ENCODE measurements at places on chromosomes 13 and 19. TPM values are rescaled to one million over a fixed set of nuclear protein-coding genes. Genes with fewer than 3 reads are reported as not detected.

- peak; percentile 88 for ATAC-seq
These were observed 362.6 kb downstream of the KLF5 start for GRCh38 chr13:73421310-73421912.

DNA sequence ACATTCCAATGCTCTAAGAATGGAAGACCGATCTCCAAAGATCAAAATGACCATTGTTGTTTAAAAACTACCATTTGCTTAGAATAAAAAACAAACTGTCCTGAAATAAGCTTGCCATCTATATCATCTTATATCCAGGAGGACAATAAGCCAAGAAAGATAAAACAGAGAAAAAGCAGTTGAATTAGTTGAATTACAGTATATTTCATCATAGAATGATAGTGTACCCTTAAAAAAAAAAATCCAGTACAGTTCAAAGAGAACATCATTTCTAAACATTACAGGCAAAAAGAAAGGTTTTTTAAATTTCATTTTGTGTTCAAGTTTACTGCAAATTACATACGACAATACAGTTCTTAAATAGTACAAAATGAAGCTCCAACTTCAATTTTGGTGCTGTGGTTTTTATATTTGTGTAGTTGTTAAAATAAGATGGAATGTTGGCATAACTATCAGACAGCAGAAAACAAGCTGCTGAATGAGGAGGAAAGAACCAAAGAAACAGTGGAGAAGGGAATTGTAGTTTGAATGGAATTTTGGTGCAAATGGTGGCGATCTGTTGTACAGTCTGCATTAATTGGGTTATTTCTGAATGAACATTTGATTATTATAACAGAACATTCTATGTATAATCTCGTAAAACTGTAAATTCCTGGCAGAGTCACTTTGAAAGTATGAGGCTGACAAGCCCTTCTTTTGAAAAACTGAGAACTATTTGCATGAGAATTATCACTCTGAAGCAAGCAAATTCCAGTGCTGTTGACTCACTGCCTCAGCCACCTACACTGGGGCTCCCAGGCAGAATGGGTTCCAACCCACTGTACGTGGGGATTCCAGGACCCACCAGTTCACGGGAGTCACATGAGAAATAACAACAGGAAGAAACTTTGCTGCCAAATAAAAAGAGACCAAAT, 37.7 kb downstream of the LHFPL6 start:
- ATAC-seq = peak; percentile 33

The GAS6 gene
- total RNA-seq = 34.8 TPM

The ZNF473 gene
- total RNA-seq = 6.7 TPM

The KIR2DL3 gene
- not detected for total RNA-seq

The IGFL1 gene
- total RNA-seq = 20.2 TPM

The PPP5C gene
- 31.0 TPM for total RNA-seq

The PLD3 gene
- total RNA-seq = 55.4 TPM

Measured in esophagus mucosa (tissue), 1 donor.